ENCODE measurements at places on chromosomes 7 and 10.
A peak's percentile ranks its signal among the peaks of the same experiment; 100 is the strongest.

DNA sequence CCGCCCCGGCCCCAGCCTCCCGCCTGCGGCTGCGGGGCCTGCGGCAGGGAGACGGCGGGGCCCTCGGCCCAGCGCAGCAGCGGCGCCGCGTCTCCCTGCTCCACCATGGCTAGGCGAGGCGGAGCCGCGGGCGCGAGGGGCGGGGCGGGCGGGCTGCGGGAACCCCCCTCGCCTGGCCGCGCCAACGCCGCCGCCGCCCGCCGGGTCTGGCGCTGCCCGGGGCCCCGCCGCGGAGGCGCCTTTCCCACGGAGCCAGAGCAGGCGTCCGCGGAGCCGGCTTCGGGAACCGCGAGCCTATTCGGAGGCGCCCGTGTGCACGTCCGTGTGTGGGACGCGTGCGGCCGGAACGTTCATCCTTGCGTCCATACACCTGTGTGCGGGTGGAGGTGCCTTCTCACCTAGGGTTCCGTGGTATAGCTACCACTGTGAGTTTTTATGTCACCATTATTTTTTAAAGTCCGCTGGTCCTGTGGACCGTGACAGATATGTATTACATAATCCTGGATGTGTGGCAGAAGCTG is at the start of gene DENND11:
DENND11 (minus strand) TSS at position 120 of the 521 bp plus-strand sequence; CDS start at position 107, 13 bp downstream.
- DNase-seq, result no peak

DNA sequence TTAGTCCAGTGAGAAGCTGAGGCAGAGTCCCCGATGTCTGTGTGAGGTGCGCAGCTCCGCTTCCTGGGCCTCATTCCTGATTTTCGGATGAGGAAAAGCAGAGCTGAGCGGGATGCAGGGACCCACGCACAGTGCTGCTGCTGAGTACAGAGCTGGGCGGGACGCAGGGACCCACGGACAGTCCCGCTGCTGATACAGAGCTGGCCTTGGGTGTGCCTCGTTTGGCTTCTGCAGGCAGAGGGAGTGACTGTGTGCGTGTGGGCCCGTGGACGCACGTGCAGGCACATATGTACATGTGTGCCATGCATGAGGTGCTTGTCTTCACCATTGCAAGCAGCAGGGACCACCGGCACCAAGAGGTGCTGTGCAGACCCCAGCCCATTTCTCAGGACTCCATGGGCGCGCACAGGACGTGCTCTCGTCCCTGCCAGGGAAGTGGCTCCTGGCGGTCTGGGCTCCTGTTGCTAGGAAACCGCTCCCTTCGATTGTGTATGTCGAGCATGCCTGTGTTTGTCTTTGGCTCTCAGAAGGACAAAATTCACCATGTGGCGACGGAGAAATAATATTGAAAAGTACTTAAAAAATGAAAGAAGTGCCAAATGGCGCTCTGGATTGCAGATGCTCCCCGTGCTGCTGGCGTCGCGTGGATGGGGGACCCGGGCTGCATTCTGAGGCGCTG is 303.8 kb upstream of the MKI67 start:
- DNase-seq, result no peak

DNA sequence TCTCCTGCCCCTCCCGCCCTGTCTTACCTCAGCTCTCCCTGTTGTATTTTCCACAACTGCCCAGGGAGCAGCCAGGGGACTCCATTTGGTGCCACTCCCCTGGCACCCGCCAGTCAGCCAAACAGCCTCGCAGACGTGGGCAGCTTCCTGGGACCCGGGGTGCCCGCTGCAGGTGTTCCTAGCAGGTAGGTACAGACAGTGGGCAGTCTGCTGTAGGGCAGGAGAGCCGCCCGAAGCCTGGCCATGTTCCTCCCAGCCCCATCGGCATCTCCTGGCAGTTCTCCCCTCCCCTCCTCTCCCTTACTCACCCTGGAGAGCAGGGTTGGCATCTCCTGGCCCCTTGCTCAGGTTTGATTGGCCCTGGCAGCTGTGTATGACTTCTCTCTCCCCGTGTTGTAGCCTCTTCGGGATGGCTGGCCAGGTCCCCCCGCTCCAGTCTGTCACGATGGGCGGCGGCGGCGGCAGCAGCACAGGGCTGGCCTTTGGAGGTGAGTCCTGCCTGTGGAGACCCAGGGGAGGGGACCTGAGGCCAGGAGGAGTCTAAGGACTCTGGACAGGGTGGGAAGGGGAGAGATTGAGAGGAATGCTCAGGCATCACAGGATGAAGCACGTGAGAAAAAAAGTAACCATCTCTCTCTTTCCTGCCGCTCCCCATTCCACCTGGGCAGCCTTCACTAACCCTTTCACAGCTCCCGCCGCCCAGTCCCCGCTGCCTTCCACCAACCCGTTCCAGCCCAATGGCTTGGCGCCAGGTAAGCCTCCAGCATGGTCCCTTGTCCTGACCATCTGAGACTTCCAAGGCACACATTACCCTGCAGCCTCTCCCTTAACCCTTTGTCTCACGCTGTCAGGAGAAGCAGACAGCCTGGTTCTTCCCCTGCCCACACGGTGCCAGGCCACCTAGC is 11.3 kb downstream of the SAP25 start:
- no peak for DNase-seq

- DNase-seq, result no peak
Observed at GRCh38 chr7:8724080-8724718, 290.8 kb downstream of the NXPH1 start.

GRCh38 chr7:127390817-127391590 is 1.5 kb downstream of the ZNF800 start:
- no peak for DNase-seq

- no peak for DNase-seq
Observed at GRCh38 chr7:20217193-20217948, at the start of gene MACC1. Gene MACC1 (minus strand): TSS chr7:20217384. CDS start chr7:20161862, 55,522 bp downstream.

DNA sequence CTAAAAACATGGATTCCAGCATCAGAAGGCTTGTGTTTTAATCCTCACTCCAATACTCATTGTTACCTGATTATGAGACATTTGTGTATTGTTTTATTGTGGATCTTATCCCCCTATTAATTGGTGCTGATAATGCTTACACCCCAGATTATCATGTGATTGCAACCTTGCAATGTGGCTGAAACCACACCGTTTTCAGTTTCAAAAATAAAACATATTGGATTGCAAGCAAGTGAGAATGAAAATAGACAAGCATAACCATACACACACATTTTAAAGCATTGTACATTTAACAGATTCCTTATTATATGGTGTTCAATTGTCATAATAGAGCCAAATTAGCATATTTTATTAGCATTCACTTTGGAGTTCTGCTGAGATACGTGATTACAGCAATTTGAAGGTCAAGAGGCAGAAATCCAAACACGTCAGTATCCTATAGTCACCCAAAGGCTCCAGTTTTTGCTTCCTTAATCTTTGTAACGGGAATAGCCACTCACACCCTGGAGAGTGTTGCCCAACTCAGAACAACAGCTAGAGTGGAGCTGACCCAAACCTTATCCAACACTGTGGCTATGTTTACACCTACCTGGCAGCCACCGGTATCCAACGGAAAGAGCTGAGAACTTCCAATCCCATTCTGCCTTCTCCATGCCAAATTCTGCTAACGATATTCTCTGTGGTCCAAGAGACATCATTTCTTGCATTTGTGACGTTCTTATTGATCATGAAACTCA is 317.1 kb upstream of the KLF6 start:
- no peak for DNase-seq

- no peak for DNase-seq
Observed at GRCh38 chr10:43928425-43928968, 279.8 kb upstream of the ZNF32 start.

GRCh38 chr7:143120691-143121405 is 11.0 kb upstream of the PIP start:
- DNase-seq, result no peak

- no peak for DNase-seq
Observed at GRCh38 chr10:117936566-117936965, 110.2 kb downstream of the RAB11FIP2 start.

- DNase-seq, result no peak
Observed at GRCh38 chr10:110461088-110461487, 36.6 kb upstream of the DUSP5 start.

DNA sequence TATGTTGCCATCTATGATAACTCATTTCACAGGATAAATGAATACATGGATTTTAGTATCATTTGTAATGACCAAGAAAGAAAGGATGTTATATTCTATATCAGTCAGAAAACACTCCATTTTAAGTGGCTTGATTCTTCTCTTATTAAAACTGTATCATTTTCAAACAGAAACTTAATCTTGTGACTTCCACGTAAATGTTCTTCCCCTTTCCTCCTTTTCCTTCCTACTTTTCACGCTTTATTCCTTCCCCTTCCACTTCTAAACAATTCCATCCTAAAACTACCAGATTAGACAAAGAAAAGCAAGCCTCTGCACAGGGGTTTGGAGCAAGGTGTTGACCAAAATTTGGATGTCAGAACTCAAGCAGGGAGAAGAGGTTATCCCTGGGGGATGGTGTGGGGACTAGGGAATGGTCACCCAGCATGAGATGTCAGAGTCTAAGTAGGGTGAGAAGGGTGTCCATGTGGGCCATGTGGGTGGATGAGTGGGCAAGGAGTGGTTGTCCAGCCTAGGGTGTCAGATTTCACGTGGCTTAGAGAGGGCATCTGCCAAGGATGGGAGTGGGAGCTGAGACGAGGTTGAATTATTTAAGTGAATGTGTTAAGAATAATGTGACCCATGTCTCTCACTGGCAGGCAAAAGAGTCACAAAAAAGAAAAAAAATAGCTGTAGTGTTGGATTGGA is 5.0 kb upstream of the GSAP start:
- no peak for DNase-seq

DNA sequence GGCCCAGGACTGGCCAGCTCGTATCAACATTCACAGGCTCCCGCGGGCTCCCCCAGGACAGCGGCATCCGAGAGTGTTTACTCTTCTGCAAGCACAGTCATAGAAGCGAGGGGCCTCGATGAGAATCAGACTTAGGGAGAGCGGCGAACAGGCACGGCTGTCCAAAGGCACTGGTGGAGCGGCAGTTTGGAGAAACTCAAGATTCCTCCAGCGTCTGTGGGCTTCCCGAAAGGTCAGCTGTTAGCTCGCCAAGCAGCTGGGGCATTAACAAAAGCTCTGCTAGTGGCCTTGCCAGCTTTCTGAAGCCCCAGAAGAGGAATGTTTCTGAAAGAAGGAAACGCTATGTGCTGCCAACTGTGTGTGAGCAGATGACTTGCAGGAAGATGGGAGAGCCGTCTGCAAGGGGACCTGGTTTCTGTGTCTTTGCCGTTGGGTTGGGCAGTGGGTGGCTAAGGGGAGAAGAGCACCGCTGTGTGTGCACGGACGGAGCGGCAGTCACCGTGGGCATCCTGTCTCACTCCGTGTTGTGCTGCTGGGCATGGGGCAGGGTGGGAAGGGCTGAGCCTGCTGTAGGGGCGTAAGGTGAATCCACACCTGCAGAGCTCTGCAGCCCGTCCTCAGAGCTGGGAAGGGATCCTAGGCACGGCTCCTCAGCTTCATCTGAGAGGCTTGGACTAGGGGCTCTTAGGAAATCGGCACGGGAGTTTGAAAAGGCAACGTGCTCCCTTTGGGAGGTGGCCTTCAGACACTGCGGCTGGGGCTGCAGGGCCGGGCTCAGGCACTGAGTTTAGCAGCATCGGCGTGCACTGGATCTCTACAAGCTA is 42.1 kb downstream of the AMZ1 start:
- DNase-seq, result no peak

GRCh38 chr7:121755286-121755685 is 117.7 kb upstream of the PTPRZ1 start:
- no peak for DNase-seq

DNA sequence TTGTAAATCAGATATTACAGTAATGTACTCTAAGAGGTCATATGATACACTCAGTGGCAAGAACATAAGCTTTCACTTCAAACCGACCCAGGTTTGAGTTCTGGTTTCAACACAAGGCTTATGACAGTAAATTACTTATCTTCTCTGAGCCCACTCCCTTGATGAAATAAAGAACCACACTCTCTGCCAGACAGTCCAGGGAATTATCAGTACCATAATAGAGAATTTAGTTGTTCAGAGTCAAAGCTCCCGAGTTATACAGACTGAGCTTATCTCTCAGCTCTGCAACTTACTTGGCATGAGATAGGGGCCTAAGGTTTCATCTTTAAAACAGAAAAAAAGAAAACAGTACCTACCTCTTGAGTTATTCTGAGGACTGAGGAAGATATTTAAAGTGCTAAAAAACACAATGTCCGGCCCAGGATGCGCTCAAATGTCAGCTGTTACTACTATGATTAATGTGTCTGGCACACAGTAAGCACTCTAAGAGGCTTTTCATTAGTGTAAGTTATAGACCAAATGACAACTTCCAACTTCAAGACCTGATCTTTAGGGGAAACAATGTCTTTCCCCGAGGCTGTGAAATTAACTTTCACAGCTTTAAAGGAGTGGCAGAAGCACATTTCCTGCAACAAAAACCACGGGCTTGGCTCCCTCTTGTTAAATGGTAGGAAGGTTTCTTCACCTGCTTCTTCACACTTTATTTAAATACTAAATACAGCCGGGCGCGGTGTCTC is 38.1 kb downstream of the UBE2H start:
- no peak for DNase-seq

DNA sequence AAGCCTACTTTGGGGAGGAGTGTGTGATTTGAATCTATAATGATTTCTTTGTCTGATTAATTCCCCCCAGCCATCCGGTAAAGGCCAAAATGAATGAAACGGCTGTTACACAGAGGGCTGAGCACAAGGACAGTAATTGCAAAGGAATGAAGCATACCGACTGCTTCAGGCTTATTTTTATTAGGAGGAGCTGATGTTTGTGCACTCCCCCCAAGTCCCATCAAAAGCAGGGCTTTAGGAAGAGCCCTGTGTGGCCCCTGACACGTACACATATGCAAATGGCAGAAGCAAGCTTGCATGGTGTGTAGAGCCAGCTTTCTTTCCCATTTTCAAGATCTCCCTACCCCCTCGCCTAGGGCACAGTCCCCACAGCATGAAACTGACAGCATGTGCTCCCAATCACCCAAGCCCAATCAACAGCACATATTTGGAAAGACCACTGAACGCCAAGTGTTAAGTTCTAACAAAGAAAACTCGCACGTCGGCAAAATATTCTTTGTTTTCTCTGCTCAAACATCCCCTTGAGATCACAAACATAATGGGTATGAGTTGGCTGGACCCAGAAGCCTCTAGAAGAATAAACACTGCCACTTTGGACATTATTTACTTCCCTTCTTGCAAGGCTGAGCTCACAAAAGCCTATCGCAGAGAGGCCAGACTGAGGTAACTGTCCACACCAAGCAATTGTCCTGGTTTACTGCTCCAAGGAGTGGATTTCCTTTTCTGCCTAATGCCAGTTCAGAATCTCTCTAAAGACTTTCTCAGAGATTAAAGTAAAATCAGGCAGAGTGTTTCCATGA is 143.0 kb downstream of the CUBN start:
- DNase-seq, result no peak

- DNase-seq, result no peak
Observed at GRCh38 chr7:26298472-26299058, 6.9 kb downstream of the SNX10 start.

GRCh38 chr10:12637649-12638048 is 288.3 kb downstream of the CAMK1D start:
- DNase-seq, result no peak

- DNase-seq, result no peak
Observed at GRCh38 chr7:12477620-12478019, 74.0 kb upstream of the VWDE start.

- no peak for DNase-seq
Observed at GRCh38 chr10:43091846-43092245, 15.0 kb downstream of the RET start.

GRCh38 chr10:112269266-112269665 is 13.9 kb upstream of the TECTB start:
- no peak for DNase-seq

- DNase-seq, result peak; percentile 37
Observed at GRCh38 chr7:142440219-142440905, 182.5 kb upstream of the PRSS58 start.
